ENCODE measurements at places on chromosomes 12 and 14. TPM values are rescaled to one million over a fixed set of nuclear protein-coding genes. Genes with fewer than 3 reads are reported as not detected.

The GDF11 gene
- total RNA-seq: 4.6 TPM

The FOXG1 gene
- total RNA-seq: not detected

The CLEC4C gene
- total RNA-seq: not detected

The ACRBP gene
- 1.2 TPM for total RNA-seq

The NRXN3 gene
- total RNA-seq: 23.2 TPM

The LIN7A gene
- total RNA-seq: 10.7 TPM

The FERMT2 gene
- 314 TPM for total RNA-seq

The KLRC2 gene
- not detected for total RNA-seq

The KRT75 gene
- not detected for total RNA-seq

GRCh38 chr12:37546206-37546605, 770.4 kb upstream of the ALG10B start:
- DNase-seq: no peak

DNA sequence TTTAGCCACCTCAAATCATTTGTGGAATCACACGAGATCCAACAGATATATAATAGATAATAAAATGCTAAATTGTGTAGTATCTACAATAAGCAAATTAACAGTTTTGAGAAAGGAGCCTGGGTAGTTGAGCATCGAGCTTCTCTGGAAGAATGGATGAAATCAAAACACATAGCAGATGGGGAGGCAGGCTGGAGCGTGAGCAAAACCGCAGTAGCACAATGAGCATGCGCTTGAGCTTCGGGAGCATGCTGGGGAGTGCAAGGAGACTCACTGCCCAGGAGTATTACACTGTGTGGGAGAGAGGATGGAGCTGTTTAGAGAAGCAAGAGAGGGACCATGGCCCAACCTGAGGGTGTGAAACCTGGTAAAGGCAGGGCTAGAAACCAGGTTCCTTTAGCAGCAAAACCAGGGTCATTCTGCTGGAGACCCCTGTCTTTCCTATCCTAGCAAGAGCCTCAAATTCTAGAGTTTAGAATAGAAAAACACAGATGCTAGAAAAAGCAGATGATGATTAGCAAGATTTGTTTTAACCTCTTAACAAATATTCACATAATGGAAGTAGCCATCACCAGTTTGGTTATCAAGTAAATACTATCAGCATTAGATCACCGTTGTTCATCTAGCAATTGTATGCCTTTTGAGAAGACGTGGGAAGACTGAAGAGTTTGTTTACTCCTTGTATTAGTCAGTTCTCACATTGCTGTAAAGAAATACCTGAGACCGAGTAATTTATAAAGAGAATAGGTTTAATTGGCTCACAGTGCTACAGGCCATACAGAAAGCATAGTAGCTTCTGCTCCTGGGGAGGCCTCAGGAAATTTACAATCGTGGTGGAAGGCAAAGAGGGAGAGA, 484.8 kb downstream of the EGLN3 start:
- no peak for DNase-seq

DNA sequence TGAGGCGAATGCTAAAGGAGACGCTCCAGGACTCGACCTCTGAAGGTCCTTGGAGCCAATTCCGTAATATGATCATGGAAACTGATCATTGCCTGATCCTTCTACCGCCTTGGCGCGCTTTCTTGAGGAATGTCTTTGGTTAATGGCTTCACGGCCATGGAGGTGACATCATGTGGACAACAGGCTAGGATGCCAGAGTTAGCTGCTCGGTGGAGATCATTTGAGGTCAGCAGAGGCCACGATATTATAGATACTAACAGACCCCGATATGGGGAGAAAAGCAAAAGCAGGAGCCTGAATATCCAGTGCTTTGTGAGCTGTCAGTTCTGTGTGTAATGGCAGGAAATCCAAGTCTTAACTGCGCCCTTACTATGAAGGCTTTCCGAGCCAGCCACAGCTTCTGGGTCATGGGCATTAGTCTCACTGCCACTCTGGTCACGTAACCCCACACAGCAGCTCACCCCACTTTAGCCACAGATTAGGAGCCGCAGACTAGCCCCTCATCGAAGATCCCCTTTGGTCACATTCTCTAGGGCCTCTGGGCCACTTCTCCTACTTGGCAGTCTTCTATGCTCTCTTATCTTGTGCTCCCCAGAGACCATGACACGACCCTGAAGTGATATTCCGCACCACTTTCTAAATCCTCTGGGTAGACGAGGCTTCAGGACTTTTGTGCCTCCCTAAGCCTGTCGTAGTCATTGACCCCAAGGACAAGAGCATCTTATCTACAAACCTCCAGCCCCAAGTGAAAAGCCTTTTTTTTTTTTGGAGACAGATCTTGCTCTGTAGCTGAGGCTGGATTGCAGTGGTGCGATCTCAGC, 724 bp upstream of the CS start:
- DNase-seq: no peak

DNA sequence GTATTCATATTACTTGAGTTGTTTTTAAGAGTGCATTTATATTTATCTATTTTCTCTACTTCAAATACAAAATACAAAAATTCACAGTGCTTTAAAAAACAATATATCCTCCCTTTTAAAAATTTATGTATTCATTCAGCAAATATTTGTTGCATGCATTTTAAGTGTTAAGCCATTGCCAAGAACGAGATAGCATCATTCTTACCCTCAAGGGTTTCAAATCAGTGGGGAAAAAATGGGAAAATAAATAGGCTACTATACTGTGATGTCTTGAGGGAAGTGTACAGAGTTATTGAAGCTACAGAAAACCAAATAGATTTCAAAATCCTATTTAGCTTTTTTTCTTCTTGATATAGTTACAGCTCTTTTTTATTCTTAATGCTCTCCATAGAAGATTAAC, 23.2 kb downstream of the MRPS35 start:
- DNase-seq: no peak

- DNase-seq: no peak
Measured at GRCh38 chr14:88352698-88353097, 29.6 kb upstream of the KCNK10 start.

DNA sequence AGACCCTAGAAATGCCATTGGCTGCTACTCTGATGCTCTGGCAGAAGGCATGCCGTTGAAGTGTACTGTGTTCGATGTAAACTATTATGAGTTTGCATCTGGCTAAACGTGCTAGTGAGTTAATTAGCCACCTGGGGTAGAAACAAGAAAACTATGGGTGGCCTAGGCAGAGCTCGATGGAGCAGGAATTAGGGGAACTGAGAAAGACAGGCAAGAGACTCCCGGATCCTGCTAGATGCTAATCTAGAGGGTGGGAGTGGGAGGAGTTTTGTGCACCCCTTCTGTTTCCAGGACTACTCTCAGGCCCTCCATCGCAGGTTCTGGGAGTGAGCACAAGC, 32.0 kb downstream of the TMEM63C start:
- DNase-seq: no peak

GRCh38 chr12:13536219-13536910, 339.8 kb downstream of the EMP1 start:
- no peak for DNase-seq

DNA sequence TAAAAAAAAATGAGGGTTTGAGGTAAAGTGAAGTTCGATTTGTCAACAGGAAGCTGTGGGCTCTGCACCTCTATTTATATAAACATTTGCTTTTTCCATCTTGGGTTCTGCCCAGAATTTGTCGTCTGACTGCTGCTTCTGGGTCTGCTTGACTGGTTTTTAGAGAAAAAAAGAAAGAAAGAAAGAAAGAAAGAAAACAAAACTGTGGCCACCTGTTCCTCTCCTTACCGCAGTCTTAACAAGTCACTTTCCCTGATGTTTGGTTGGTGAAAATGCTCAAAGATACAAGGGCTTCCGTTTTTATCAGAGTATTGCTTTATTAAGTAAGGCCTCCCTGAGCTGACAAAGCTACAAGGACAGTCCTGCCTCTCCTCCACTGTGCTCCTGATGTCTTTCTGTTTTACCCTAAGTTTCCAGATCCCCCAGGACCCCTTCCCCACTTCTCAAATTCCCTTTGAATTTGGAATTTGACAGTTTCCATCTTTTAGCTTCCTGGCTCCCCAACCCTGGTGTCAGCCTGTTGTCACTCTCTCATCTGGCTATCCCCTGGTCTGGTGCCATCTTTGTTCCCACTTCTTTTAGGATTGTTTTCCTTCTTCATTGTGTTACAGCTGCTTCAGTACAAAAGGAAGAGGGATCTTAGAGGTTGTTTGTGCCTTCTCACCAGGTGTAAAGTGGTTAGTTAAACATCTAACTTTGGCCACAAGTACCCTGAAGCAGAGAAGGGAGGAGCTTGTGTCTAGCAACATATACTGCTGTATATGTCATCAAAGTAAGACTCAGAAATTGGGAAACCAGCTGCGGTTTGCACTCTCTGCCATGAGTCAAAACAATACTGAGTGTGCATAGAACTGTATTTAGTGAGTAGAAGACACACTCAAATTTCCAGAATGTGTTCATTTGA, 18.0 kb downstream of the MFAP5 start:
- no peak for DNase-seq

DNA sequence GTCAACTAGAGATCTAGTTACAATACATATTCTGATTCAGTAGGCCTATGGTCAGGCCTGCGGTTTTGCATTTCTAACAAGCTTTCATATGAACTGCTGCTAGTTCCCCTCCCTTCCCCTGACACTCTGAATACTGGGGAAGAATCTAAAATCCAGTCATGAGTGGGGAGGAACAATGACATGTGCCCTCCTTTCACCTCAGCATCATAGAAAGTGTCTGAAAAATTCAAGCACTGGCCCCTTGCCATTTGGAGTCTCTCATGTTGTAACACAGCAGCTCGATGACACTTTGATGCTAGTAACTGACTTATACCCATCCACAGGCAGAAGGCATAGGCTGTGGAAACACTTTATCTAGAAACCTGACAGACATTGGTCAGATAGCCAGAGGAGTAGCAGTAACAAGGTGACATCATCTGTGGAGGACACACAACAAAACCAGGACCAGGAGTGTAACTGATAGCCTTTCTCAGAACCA, 161.9 kb upstream of the RASSF8 start:
- no peak for DNase-seq

GRCh38 chr14:81127785-81128184, 93.0 kb downstream of the GTF2A1 start:
- no peak for DNase-seq

DNA sequence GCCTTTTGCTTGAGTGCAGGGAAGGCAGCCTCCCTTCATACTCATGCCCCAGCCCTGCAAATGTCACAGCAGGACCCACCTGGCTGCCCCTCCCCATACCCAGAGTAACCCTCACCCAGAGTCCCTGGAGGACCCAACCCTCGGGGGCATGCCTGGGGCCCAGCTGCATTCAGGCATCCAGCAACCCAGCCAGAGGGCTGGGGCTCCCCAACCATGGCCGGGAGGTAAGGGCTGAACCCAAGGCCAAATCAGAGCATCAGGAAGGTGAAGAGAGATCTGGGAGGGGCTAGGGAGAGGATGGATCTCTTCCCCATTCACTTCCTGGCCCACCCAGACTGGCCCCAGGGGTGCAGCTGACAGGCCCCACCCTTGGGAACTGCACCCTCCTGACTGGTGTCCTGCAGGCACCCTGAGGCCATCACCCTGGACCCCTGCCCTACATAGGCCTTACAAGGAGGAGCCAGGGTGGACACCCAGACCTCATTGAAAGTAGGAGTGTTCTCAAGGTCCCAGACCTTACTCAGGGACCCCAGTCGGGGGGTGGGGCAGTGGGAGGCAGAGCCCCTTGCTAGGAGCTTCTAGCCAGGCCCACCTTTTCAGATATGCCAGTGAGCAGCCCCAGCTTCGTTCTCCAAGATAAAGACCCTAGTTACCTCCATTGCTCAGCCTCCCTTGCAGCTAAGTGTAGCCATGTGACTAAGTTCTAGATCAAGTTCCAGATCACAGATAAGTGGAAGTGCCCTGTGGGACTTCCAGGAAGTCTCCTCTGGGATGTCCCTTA, 849 bp upstream of the PLD4 start:
- DNase-seq: no peak

DNA sequence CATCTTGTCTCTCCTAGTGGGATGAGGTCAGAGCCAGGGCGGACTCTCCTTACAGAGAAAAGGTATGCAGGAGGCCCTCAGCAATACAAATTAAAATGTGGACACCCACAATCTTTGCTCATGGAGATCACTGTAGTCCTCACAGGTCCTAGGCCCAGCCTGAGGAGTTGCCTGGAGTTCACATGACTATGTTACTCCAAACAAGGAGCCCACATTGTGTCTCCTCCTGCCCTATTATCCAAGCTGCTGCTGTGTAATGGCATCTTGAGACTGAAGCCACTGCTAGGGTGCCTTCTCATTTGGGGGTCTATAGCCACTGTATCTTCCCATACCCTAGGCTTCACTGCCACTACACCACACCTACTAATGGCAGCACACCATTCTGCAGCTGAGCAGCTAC, 11.0 kb downstream of the OR4K1 start:
- DNase-seq: no peak

DNA sequence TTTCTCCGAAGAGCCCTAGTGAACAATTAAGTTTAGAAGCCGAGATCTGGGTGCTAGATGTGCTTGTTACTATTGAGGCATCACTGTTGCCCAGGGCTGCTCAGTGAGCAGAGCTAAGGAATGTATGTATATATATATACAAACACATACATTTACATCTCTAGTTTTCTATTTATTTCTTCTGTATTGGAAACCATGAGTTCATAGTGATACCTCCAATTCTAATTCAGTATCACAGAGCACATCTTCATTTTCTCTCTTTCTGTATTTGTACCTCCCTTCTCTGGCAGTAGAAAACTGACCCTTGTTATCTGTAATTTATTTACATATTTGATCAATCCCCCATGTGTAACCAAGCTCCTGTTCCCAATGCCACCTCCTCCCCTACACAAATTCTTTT, 40.7 kb upstream of the FUT8 start:
- no peak for DNase-seq

- no peak for DNase-seq
Measured at GRCh38 chr12:3891201-3891600, 18.0 kb upstream of the PARP11 start.

- no peak for DNase-seq
Measured at GRCh38 chr12:98355933-98356332, 159.5 kb upstream of the TMPO start.

GRCh38 chr12:51432921-51433320, 8.3 kb downstream of the SLC4A8 start:
- DNase-seq: no peak

- DNase-seq: no peak
Measured at GRCh38 chr12:112906712-112907414, at the start of gene OAS1. OAS1 (plus strand) TSS chr12:112906962; CDS start chr12:112907040, 78 bp downstream.

GRCh38 chr12:124817076-124818000, 46.3 kb downstream of the SCARB1 start:
- no peak for DNase-seq

GRCh38 chr12:96078231-96079135, 43.1 kb upstream of the LTA4H start:
- peak; percentile 80 for DNase-seq

GRCh38 chr12:71438670-71439361, 782 bp upstream of the LGR5 start:
- DNase-seq: no peak
